ENCODE measurements at places on chromosomes 7 and 10.
A peak's percentile ranks its signal among the peaks of the same experiment; 100 is the strongest.

GRCh38 chr10:74674927-74675326 is 151.5 kb upstream of the KAT6B start:
- no peak for DNase-seq

DNA sequence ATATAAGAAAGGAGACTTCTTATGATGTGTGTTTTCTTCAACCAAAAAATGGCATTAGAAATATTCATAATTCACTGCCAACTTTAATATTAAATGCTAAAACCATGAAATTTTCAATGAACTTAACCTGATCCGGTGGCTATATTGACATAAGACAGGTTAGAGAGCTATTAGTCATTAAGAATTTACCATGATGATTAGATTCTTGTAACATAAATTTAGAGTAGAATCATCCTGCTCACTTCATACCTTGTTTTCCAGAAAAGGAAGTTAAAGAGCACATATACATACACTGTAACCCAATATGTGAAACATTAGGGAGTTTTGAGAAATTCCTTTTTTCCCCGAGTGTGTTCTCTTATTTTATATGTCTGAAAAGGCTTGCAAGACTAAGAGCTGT is 430.3 kb upstream of the SEMA3A start:
- no peak for DNase-seq

DNA sequence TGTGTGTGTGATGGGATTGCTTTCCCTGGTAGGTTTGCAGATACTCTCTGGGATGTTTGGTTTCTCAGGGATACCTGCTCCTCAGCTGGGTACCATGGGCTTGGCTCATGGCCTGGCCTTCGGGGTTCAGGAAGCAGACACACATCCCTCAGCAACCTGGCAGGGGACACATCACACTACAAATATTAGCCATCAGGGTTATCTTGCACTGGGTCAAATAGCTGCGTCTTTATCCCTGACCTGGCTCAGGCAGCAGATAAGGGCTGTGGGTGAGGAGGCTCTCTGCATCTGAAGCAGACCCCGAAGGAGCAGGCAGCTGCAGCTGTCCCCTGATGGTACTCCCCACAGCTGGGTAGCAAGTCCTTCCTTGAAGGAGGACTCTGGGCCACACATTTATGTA is 25.7 kb upstream of the CDHR3 start:
- no peak for DNase-seq

GRCh38 chr10:60331886-60332285 is 57.8 kb downstream of the ANK3 start:
- no peak for DNase-seq

- no peak for DNase-seq
Measured at GRCh38 chr10:48655411-48656240, 29.0 kb upstream of the WDFY4 start.

- no peak for DNase-seq
Measured at GRCh38 chr7:111290419-111290818, 199.5 kb downstream of the LRRN3 start.

DNA sequence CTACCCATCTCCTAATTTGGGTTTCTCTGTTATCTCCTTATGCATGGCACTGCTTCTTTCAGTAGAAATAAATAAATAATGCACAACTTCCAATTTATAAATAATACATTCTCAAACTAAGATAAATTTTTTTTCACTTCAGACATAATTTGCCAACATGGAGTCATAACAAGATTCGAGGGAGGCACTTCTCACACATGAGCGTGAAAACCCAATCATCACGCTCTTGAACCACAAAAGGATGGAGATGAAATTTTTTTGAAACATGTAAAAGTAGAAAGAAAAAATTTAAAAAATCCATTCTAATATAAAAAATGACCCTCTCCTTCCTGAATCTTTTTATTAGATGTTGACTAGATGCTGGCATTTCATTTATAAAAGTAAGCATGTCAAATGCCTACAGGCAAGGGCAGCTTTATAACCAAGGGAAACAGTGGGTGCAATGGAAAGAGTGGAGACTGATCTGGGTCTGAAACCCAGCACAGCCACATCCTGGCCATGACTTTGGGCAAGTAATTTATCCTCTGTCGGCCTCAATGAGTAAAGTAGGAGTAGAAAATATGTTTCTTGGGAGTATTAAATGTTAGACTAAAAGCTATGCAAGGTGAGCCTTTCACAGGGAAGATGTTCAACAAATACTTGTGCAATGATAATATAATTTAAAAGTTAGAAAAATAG is 185.0 kb downstream of the STK31 start:
- no peak for DNase-seq

DNA sequence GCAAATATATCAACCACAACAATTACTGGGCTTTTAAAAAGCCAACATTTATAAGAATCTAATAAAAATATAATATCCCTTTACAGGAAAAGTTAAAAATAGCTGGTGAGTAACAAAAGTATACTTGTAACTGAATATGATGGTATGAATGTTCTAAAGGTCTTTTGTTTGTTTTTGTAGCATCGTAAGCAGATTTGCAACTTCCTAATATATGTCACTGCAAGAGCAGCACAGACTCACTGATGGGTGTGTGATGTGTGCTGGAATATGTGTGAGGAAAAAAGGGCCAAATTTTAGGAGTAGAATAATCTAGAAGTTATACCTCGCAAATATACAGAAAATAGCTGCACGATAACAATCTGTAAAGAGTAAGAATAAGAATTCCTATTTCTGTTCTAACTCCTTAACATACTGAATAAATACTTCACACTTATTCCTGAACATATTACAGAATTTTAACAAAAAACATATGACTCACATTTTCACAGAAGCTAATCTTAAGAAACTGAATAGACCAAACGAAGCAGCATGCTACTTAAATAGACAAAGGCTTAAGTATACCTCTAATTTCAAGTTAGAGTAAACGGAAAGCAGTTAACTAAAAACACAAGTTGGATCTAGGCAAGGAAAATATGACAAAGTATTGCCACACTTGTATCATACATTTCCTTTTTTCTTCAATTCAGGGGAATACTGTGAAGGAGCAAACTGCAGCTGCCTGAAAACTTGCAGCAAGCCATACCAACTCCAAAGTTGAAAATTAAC is 9.6 kb downstream of the ETV1 start:
- no peak for DNase-seq

DNA sequence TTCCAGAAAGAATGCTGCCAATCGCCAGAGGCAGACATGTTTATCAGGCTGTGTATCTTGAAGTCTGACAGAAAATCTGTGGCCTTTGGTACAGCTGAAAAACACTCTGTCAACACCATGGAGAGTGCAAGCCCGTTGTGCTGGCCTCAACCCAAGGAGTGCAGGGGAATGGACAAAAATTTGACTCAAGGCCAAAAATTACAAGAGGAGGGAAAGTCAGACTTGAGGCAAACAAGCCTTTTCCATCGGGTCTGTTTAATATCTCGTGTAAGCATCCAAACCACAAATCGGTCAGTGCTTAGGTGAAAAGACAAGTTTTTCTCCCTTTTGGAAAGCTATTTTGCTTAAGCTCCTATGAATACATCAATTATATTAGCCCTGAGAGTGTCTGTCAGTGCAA is 305.3 kb upstream of the NFE2L3 start:
- no peak for DNase-seq

- peak; percentile 27 for DNase-seq
Measured at GRCh38 chr10:96720422-96721206, at the start of gene PIK3AP1. Gene PIK3AP1, minus strand, starts transcription at chr10:96720514. Its CDS starts 120 bp downstream, at chr10:96720394.

GRCh38 chr7:72321081-72321480 is 91.1 kb downstream of the CALN1 start:
- DNase-seq, result no peak

DNA sequence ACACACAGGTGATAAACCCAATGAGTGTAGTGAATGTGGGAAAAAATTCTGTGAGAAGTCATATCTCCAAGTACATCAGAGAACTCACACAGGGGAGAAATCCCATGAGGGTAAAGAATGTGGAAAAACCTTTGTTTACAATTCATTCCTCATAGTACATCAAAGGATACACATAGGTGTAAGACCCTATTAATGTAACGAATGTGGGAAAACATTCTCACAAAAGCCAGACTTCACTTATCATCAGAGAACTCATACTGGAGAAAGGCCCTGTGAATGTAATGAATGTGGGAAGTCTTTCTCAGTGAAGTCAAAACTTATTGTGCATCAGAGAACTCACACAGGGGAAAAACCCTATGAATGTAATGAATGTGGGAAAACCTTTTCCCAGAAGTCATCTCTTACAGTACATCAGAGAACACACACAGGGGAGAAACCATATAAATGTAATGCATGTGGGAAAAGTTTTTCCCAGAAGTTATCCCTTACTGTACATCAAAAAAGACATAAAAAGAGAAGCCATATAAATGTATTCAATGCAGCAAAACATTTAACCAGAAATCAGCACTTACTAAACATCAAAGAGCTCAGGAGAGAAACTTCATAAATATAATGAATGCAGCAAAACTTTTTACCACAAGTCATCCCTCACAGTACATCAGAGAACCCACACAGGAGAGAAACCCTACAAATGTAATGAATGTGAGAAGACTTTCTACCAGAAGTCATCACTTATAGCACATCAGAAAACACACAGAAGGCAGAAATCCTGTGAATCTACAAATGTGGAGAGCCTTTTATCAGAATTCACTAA is 49.8 kb downstream of the ZNF239 start:
- no peak for DNase-seq

DNA sequence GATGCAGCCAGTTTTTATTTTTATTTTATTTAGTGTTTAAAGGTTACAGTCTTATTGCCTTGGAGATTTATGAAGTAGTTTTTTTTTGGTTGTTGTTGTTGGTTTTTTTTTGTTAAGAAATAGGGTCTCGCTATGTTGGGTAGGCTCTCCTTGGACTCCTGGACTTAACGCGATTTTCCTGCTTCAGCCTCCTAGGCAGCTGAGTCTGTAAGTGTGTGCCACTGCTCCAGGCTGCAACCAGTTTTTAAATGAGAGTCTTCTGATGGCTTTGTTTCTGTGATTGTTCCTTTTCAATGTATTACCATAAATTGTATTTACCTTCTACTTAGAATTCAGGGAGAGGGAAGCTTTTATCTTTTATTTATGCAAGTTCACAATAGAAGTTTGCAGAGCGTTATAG is 62.8 kb downstream of the BICC1 start:
- no peak for DNase-seq

GRCh38 chr7:3192669-3193068 is 108.4 kb upstream of the SDK1 start:
- no peak for DNase-seq

- DNase-seq, result no peak
Measured at GRCh38 chr7:96017877-96018276, 245.5 kb downstream of the DYNC1I1 start.

- no peak for DNase-seq
Measured at GRCh38 chr7:96287132-96287531, 34.8 kb downstream of the SLC25A13 start.

DNA sequence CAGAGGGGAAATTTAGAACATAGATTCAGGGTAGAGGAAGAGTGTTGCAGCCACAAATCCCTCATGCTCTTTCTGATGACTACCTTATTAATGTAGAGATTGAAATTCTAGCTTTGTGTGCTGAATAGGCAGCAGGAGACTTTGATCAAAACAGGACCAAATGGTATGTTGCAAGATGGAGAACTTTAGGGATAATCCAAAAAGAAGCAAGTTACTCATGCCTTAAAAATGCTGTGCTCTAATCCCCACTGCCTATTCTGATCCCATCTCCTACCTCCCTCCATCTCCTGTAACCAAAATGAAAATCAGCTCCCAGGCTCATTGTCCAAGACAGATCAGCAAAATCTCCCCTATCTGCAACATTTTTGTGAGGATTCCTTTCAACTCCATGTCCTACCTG is 31.3 kb downstream of the CH25H start:
- no peak for DNase-seq

DNA sequence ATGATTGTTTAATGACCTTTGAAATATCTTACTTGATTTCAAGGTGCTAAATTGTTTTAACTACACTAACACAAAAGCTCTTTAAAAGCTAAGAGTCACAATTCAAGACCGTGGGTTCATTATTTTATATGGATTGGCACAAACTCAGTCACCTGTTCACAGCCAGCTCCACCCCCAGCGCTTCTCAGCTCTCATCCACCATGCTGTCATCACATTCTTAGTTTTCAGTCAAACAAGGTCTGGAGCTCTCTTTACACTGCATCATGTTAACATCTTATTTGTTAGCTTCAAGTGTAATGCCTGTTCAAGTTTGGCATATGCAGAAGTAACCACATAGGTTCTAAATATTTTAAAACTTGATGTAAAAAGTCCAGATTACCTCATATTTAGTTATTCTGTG is 180.9 kb upstream of the LRRTM3 start:
- no peak for DNase-seq

GRCh38 chr7:480531-481218 is 39.0 kb downstream of the PDGFA start:
- no peak for DNase-seq

DNA sequence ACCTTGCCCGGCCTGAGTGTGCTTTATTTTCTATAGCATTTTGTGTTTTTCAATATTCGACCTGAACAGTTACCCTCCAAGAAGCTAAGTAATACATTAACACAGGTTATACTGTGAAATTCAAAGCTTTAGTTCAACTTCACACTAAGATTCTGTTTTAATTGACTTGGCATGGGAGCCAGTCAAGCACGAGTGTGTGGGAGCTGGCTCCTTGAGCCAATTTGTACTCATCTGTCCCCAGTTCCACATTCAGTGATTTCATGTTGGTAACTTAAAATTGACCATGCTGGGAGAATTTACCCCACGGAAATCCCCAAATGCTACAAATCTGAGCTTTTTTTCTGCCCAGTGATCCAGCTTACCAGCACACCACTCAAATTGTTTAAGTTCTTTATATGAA is 20.3 kb downstream of the TSPAN12 start:
- no peak for DNase-seq

DNA sequence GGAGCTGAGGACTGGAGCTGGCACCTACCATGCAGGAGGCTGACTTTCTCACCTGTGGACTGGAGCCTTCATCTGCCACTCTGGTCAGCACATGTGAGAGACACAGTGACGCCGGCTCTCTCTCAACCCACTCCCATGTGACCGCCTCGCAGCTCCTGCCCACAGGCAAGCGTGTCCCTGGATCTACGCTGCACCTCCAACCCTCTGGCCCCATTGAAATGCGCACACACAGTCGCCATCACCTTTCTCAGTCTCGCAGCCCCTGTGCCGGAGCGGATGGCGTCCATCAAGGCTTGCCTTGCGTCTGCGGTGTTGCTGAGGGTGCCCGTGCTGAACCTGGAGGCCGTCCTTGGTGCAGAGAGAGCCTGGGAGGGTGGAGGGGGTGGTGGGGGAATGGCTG is 242.2 kb upstream of the GRB10 start:
- no peak for DNase-seq

- DNase-seq, result no peak
Measured at GRCh38 chr7:79877874-79878465, 256.7 kb upstream of the GNAI1 start.

GRCh38 chr10:45135443-45136198 is 134.9 kb downstream of the ZNF22 start:
- DNase-seq, result no peak

DNA sequence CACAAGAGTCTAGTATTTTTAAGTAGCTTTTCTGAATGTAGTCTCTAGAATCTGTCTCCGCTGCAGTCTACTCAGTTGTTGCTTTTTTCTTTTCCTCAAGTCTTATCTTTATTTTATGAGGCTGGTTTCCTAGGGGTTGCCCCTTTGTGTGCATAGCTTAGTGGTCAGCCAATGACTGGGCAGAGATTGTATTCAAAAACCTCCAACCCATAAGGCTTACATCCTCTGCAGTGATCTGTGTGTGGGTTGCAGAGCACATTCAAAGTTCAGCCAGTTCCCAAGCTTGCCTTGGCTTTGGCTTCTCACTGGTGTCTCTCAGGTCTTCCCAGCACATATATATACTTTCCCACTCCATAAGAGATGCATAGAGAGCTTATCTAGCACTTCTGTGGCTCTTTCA is 160.0 kb upstream of the TCF7L2 start:
- DNase-seq, result no peak

- peak; percentile 53 for DNase-seq
Measured at GRCh38 chr10:45420453-45421192, 46.6 kb downstream of the ALOX5 start.

Measured in activated CD4-positive, alpha-beta T cell treated with anti-CD3 and anti-CD28 coated beads for 4 hours (primary cell).